ENCODE measurements at places on chromosomes 6 and 20.

DNA sequence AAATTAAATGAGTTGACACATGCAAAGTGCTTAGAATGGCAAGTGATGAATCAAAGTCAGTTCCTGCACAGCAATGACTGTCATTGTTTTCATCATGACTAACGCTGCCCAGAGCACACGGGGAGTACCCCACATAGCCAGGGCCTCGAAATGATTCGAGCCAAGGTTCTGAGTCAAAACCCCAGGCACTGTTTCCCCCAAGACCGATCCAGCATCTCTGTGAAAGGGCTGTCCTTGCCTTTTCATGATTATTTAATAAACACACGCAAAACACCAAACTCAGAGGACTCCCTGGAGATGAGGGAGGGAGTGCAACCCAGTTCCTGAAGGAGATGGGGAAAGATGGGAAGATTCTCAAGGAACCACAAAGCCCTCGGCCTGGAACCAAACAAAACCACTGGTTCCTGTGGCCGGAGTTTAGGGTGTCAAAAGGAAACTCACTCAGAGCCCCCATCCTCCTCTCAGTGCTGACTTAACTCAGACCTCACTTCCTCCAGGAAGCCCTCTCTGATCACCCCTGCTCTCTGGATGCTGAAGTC is 3.8 kb downstream of the PREX1 start:
- DNase-seq, result no peak

- DNase-seq, result no peak
These were observed 129.8 kb upstream of the EDN1 start for GRCh38 chr6:12160326-12160725.

GRCh38 chr20:38680500-38681306 is 43.6 kb upstream of the SLC32A1 start:
- peak; percentile 77 for DNase-seq

DNA sequence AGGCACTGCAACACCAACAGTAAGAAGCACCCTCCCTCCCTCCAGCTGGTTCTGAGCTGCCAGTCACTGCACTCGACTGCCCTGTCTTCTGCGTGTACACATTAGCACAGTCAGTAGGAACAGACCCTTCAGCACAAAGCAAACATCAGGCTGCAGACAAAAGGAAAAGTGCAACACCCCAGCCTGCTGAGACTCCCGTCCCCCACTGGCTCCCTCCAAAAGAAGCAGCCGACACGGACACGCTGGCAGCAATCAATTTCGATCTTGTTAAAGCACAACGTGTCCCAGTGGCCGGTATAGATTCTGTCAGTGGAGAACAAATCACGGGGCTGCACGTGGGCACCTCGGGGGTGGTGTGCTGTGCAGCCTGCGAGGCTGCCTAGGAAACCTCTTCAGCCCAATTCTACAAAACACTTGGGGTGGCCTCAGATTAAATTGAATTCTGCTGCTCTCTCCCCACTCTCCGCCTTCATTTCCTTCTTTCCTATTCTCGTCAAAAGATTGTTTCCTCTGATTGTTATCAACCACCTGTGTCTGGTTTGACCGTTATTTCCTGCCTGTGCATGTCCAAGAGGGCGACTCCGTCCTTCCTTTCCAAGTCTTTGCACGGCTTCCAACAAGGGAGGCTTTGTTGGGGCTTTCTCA is 38.7 kb downstream of the TRAF3IP2 start:
- peak; percentile 35 for DNase-seq

DNA sequence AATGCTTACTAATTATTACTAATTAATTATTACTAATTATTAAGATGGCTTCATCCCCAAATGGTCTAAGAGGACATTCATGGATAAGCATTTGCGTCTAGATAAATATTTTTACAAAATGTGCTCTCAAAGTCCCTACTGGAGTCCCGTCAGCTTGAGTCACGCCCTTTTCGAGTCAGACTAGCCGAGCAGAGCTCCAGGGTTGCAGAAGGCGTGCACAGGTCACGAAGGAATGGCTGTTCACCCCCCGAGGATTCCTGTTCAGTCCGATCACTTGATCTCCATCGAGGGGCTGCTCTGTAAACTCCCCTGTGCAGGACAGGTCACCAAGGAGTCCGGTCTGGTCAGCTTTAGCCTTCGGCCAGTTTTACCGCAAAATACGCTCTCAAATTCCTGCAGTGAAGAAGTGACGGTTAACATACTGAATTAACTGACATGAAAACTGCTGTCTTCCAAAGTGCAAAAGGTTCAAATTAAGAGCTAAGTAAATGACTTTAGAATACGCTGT is 19.9 kb downstream of the TCFL5 start:
- no peak for DNase-seq

GRCh38 chr6:14012313-14013030 is 87.7 kb downstream of the RNF182 start:
- DNase-seq, result no peak

DNA sequence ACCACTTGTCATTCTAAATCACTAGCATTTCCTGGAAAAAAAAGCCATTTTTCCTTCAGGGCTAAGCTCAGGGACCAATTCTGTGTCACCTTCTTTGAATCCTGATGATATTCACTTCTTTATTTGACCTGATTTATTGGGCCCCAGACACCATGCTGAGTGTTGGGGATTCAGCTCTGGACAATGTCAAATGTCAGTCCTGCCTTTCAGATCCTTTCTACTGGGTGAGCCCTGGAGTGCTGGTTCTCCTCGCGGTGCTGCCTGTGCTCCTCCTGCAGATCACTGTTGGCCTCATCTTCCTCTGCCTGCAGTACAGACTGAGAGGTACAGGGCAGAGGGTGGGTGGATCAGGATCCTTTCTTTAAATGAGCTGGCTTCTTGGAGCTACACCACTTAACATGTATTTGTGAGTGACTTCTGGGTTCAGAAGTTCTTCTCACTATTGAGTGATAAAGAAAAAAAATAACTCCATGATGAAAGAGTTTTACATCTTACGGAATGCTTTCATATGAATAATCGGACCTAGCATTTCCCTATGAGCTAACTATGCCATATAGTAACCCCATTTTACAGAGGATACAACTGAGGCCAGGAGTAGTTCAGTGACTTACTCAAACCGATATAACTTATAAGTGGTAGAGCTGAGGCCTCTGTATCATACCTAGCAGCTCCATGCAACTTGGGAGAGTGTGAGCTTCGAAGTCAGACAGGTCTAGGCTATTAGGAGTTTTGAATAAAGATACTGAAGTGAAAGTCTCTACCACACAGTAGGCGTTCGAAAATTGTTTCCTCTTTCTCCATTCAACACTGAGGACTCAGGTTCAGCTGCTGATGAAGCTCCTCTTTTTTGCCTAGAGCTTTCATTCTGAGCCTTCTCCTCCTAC is 9.3 kb downstream of the MOG start:
- no peak for DNase-seq

DNA sequence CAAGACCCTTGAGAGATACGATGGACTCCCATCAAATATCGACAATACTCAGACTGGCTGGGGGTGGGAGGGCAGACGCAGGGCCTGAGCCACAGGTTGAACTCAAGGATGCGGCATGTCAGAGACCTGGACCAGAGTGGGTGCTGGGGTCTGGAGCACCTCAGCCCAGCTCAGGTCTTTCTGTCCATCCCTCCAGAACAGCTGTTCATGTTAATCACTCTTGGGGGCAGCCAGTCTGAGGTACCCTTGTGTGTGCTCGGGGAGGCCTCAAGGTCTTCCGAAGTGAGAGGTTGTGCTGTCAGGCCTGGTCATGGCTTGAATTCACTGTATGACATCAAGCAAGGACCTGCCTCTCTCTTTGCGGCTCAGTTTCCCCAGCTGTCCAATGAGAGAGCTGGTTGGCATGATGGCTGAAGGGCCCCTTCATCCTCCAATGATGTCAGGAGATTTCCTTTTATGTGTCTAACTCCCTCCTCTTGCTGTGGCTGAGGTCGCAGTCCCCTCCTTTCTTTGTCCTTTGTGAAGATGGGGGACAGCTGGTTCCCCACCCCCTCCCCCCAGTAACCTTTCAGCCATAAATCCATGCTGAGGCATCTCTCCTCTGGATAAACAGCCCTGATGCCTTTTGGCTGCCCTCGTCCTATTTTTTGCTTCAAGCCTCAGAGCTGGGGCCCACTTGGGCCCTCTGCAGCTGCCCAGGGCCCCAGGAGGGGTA is 15.3 kb downstream of the MYH7B start:
- DNase-seq, result no peak

DNA sequence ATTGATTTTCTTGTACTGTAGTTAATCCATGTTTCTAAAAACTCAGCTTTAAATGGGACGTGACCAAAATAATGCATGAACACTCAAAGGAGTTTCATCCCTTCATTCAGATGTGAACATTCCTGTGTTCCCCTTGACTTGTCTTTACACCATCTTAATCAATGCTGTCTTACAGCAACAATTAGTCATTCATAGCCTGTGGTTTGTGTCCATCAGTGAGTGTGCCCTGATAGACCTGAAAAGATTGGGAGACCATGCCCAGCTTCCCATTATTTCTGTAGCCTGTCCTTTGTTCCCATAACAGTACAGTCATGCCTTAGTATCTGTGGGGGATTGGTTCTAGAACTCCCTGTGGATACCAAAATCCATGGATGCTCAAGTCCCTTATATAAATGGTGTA is 23.9 kb downstream of the NT5E start:
- no peak for DNase-seq

- DNase-seq, result peak; percentile 4
These were observed 249.1 kb downstream of the TBC1D7 start for GRCh38 chr6:13079096-13079723.

DNA sequence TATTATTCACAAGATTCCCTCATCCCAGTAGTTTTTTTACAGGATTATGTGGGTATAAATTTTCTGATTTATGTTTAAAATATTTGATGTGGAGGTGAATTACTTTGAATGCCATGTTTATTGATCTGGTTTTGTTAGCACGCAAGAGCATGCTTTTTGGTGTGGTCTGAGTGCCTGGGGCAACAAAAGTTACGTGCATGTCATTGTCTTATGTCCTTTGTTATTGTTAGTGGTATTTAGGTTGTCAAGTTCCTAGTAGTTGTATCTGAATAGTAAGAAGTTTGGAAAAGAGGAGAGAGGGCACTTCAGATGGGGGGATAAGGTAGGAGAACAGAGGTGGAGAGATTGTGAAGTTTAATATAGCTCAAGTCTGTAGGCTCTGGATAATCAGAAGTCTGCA is 95.0 kb downstream of the ATRN start:
- no peak for DNase-seq

Data from NCI-H1436 (cell line).